ENCODE measurements at places on chromosomes 13 and 19.

- no peak for DNase-seq
Observed at GRCh38 chr19:32471811-32472210, 66.2 kb downstream of the DPY19L3 start.

DNA sequence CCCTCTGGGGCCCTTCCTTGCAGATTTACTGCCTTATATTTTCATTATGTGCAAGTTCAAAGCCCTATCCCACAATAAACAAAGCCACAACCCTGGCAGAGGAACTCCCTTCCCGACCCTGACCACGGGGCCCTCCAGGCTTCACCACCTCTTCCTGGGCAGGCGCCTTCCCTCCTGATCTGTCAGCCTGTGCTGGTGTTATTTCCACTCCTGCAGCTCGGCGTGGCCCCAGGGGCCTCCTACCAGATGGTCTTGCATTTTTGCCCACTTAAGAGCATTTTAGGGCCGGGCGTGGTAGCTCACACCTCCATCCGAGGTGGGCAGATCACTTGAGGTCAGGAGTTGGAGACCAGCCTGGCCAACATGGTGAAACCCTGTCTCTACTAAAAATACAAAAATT, 22.8 kb downstream of the SLC15A1 start:
- no peak for DNase-seq

GRCh38 chr13:100149389-100149788, 60.5 kb downstream of the PCCA start:
- DNase-seq: no peak

DNA sequence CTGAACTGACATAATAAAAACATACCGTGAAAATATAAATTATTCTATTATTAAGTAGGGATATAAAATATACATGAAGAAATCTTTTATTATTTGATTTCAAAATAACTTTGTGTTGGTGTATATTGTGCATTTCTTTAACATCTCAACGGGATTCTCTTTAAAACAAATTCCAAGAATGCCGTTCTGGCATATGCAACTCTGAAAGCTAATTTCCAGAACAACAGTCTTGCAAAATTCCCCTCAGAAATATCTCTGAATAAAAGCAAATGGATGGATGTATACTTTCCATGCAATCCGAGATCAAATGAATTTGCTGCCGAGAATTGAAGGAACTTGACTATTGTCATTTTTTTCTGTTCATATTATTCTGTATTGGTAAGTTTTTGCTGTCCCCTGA, 1579.8 kb downstream of the PCDH9 start:
- no peak for DNase-seq
